ENCODE measurements at places on chromosomes 3 and 15. TPM values are rescaled to one million over a fixed set of nuclear protein-coding genes. Genes with fewer than 3 reads are reported as not detected.

The AMT gene
- total RNA-seq: 0.68 TPM

The HYAL3 gene
- total RNA-seq: 24.0 TPM

The FMN1 gene
- 0.09 TPM for total RNA-seq

The CHDH gene
- 0.23 TPM for total RNA-seq

The WHAMM gene
- total RNA-seq: 8.0 TPM

The MEIS2 gene
- 12.9 TPM for total RNA-seq

The SCG3 gene
- 0.60 TPM for total RNA-seq

The CLN6 gene
- total RNA-seq: 16.0 TPM

The NMB gene
- total RNA-seq: 4.6 TPM

The ZIC1 gene
- total RNA-seq: under 0.01 TPM

The RTP1 gene
- not detected for total RNA-seq

The NUP210 gene
- total RNA-seq: 2.6 TPM

The KY gene
- not detected for total RNA-seq

The CLRN1 gene
- not detected for total RNA-seq

The ZNF385D gene
- 4.4 TPM for total RNA-seq

The ZDHHC3 gene
- total RNA-seq: 69.4 TPM

The RYR3 gene
- not detected for total RNA-seq

All from dermis blood vessel endothelial cell (primary cell).